ENCODE measurements at places on chromosomes 6 and 20.

DNA sequence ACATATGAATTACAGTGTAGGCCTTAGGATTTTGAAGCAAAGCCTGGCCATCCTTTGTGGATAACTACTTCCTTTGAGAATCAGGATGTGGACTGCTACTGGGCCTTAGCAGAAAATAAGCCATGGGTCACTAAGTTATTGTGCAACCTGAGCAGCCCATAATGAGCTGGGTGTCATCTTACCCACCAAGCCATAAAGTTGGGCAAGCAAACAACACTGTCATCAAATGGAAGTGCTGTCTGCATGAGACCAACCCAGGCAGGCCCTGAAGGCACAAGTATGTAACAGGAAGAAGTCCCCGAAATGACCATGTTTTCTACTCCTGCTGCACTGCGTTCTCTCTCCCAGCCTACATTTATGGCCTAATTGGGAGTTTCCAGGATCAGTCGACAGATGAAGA is 205.6 kb upstream of the GGTLC1 start:
- no peak for DNase-seq

DNA sequence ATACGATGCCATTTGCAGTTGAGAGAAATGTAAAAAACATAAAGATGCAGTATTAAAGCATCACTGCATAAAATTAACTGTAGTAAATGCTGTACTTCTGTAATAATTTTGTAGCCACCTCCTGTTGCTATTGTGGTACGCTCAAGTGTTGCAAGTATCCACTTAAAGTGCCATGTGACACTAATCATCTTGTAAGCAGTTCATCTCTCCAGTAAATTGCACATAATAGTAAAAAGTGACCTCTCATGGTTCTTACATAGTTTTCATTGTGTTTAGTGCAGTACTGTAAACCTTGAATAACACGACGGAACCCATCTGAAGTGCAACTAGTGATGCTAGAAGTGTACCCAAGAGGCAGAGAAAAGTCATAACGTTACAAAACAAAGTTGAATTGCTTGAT is 190.1 kb upstream of the VGLL2 start:
- DNase-seq, result peak; percentile 68

- DNase-seq, result no peak
Observed at GRCh38 chr6:166907373-166907841, 48.9 kb downstream of the RNASET2 start.

GRCh38 chr20:9507544-9508239 is 6.7 kb upstream of the LAMP5 start:
- DNase-seq, result no peak

DNA sequence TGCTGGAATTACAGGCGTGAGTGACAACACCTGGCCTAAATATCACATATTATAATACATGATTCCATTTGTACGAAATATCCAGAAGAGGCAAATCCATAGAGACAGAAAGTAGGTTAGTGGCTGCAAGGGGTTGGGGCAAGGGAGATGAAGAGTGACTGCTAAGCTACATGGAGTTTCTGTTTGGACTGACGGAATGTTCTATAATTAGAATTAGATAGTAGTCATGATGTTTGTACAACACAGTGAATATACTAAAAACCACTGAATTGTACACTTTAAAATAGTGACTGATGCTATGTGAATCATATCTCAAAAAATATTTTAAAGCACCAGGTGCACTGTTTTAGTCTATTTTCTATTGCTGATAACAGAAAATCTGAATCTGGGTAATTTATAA is 3.7 kb upstream of the HEBP2 start:
- no peak for DNase-seq

- no peak for DNase-seq
Observed at GRCh38 chr6:31610968-31611367, 4.1 kb upstream of the AIF1 start.
